ENCODE measurements at places on chromosomes 3 and 15.

- DNase-seq: peak; percentile 69
These were observed 80.6 kb downstream of the CCR1 start for GRCh38 chr3:46127503-46127902.

DNA sequence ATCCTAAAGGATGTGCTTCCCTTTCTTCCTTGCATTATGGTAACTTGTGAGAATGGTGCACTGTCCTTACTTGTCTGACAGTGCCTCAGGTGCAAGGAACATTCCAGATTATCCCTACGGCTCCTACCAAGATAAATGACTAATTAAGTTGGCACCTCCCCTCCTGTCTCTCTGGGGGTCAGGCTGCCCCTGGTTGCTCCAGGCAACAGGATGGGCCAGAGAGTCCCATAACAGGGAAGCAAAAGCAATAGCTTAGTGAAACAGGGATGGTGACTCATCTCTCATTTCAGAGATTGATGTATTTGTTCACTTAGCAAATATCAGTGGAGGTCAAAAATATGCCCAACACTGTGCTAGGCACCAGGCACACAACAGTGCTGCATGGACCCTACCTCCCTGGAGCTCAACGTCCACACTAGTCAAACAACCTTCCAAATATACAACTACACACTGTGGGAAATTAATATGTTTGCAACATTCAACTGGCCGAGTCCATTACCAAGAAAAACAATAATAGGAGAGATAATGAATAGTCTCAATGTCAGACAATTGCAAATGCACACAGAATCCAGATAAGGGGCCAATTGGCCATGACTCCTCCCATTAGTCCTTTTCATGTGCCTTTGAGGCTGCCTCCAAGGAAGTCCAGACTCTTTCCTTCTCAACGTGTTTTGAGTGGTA is 249.0 kb downstream of the TLE3 start:
- no peak for DNase-seq

DNA sequence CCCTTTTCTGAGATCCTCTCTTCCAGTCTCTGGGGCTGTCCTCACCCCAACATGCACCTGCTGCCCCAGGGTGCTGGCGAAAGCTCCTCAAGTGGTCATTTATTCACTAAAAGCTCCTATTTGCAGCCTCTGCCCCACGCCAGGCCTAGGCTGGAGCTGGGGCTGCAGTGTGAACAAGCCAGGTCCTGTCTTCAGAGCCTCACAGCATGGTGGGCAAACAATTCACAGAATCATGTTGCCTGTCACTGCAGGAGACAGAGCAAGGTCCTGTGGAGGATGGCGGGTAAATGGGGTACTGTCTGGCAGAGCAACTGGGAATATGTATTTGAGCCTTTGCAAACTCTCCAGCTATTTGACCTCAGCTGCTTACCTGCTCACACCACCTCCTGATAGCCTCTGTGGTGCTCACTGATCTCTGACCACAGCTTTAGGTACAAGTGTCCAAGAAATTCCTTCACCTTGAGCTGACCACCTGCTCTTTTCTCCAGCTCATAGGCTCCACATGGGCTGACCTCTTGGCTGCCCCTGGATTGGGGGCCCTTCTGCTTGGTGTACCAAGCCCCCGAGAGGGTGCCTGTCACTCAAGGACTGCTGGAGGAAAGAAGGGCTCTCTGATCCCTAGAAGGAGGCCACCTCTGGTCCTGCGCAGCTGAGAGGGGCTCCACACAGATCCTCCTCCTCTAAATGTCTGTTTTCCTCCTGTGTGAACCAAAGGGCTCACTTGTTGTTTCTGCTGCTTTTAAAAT is 35.6 kb downstream of the AMOTL2 start:
- no peak for DNase-seq

GRCh38 chr3:34864011-34864410 is 775.3 kb upstream of the ARPP21 start:
- DNase-seq: no peak

GRCh38 chr3:63679186-63679585 is 26.7 kb downstream of the SNTN start:
- no peak for DNase-seq

GRCh38 chr15:68440136-68440535 is 8.2 kb upstream of the ITGA11 start:
- DNase-seq: no peak

DNA sequence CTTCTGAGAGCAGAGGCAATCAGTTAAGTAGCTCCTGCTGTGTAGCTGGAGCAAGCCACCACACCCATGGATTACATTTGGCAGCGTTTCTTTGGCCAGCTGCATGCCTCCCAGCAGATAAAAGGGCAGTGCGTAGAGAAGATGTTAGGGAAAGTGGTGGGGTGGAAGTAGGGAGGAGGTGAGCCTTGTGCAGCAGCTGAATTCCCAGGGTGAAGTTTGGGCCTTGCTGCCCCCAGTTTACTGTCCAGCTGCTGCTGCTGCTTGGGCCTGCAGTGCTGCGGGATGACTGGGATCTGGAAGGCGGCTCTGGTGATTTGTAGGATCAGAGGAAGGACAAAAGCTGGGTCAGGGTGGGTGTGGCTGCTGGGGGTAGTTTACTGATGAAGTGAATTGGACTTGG is 318.7 kb upstream of the C2CD4B start:
- DNase-seq: peak; percentile 63

DNA sequence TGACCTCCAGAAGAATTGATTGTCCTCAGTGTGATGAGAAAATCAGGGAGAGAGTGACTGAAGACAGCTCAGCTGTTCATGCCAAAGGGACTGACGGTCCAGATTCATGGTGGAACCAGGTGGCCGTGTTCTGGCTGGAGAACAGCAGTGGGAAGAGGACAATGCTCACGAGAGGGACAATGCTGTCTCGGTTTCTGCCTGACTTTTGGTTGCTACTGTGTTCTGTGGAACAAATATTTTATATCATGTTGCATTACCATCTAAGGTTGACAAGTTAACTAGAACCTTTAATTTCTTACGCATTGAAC is 58.0 kb upstream of the ULK4 start:
- DNase-seq: no peak

DNA sequence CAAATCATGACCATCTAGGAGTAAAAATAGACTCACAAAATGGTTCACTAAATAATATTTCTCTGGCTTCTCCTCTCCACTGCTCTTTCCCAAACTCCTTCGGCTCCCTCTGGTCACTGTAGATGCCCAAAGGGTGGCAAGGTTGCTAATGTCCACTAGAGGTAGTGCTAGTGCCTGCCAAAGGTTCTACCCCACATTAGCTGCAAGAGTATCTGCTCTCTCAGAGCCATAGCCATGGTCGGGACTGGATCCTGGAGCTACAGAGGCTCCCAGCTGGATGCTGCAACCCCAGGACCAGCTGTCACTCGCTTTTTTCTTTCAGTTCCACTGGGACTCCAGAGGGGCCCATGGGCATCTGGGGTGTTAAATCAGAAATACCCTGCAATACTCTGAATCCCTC is 8.5 kb downstream of the HTR3D start:
- DNase-seq: peak; percentile 40
